ENCODE measurements at places on chromosomes 6 and 20. TPM values are rescaled to one million over a fixed set of nuclear protein-coding genes. Genes with fewer than 3 reads are reported as not detected.

The ZC3H12D gene
- 0.86 TPM for total RNA-seq

The OXT gene
- total RNA-seq: 41.2 TPM

The ZNF391 gene
- 0.18 TPM for total RNA-seq

The ZNF335 gene
- 7.4 TPM for total RNA-seq

The SLC22A1 gene
- 446 TPM for total RNA-seq

The CCDC167 gene
- total RNA-seq: 34.0 TPM

The TMEM244 gene
- total RNA-seq: not detected

The CTCFL gene
- total RNA-seq: 0.49 TPM

The ECT2L gene
- total RNA-seq: not detected

The SIGLEC1 gene
- 12.7 TPM for total RNA-seq

The TMEM200A gene
- total RNA-seq: not detected

The FLOT1 gene
- 74.8 TPM for total RNA-seq

The PRDM13 gene
- total RNA-seq: not detected

The BMP7 gene
- total RNA-seq: not detected

The HTR1E gene
- not detected for total RNA-seq

The PLCB4 gene
- 0.04 TPM for total RNA-seq

The PHF3 gene
- total RNA-seq: 22.1 TPM

The ANGPT4 gene
- total RNA-seq: 0.04 TPM

The LCA5 gene
- total RNA-seq: 0.74 TPM

The NNAT gene
- not detected for total RNA-seq

The RSPO4 gene
- not detected for total RNA-seq

The GRIK2 gene
- total RNA-seq: not detected

The RFX6 gene
- total RNA-seq: not detected

The AKAP7 gene
- 16.2 TPM for total RNA-seq

The FAM209B gene
- total RNA-seq: not detected

The WFDC10B gene
- not detected for total RNA-seq

The GMPR gene
- 6.5 TPM for total RNA-seq

The BTN2A1 gene
- total RNA-seq: 3.6 TPM

The DSE gene
- 17.4 TPM for total RNA-seq

The HLA-DQA1 gene
- 0.51 TPM for total RNA-seq

The MANEA gene
- 26.3 TPM for total RNA-seq

The CST8 gene
- total RNA-seq: not detected

The POU5F1 gene
- 1.1 TPM for total RNA-seq

The NEU1 gene
- total RNA-seq: 36.0 TPM

The TMEM170B gene
- 6.1 TPM for total RNA-seq

The CST9 gene
- total RNA-seq: not detected

The TSBP1 gene
- total RNA-seq: not detected

The SIRPB1 gene
- 5.1 TPM for total RNA-seq

The ADGRF1 gene
- total RNA-seq: not detected

The SAPCD1 gene
- total RNA-seq: 0.68 TPM

The ELOVL2 gene
- 12.8 TPM for total RNA-seq

The LY86 gene
- 2.0 TPM for total RNA-seq

The IL17A gene
- total RNA-seq: not detected

The TRIM40 gene
- total RNA-seq: not detected

The ENPP5 gene
- total RNA-seq: 1.4 TPM

The RUNX2 gene
- 0.44 TPM for total RNA-seq

The DUSP15 gene
- 0.22 TPM for total RNA-seq

The CD40 gene
- total RNA-seq: 9.2 TPM

The RGS17 gene
- total RNA-seq: not detected

The TGM3 gene
- total RNA-seq: 0.15 TPM

The PCK1 gene
- total RNA-seq: 187 TPM

The TSPO2 gene
- 0.22 TPM for total RNA-seq

The ADISSP gene
- total RNA-seq: 10.1 TPM

The SLC22A3 gene
- 29.7 TPM for total RNA-seq
